ENCODE measurements at places on chromosomes 6 and 20.
A peak's percentile ranks its signal among the peaks of the same experiment; 100 is the strongest.

DNA sequence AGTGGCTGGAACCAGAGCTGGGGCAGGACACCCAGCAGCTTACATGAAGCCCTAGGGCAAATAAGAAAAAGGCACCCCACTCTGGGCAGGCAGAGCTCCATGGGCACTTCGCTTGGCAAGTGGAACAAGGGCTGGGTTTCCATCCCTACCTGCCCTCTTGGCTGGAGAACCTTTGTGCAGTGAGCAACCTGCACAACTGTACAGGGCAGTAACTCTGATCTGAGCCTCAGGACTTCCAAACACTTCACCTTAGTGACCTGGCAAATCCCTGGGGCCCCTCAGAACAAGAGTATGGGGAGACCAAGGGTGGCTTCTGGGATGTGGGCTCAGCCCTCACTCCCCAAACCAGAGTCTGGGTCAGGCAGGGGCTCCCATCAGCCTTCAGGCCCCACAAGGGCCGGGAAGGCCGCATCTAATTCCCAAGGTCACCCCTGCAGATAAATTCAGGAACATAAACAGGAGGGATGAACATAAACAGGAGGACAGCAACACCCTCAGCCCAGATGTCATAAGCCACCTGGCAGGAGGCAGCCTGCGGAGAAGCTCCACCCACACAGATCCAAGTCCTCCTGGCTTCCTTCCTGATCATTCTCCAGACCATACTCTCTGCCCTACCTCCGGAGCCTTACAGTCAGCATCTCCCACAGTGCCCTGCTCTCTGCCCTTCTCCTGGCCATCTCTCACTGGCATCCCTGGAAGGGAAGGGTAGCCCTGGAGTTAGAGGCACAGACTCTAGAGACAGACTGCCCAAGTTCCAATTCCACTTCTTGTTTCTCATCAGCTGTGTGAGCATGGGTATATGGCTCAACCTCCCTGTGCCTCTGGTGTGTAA lies 37.5 kb downstream of the HNF4A start:
- DNase-seq: no peak

DNA sequence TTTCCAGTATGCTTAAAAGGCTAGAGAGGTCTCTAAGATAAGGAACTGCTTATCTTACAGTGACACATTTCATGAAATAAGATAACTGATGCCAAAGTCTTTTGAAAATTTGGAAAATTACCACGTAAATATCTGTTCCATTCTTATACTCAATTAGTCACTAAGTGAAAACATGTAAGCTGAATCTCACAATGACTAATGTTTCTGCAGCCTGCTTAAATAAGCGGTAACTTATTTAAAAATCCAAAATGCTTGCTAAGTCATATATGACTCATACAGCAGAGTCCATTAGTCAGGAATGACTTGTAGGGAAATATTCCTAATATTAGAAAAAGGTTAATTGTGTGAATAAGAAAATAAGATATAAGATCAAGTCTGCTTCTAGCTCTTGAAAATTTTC lies 27.8 kb upstream of the LGSN start:
- DNase-seq: no peak

GRCh38 chr6:7726416-7727085 lies 652 bp downstream of the BMP6 start:
- DNase-seq: peak; percentile 0

GRCh38 chr6:12132351-12133222 lies 120.5 kb downstream of the HIVEP1 start:
- no peak for DNase-seq

- DNase-seq: peak; percentile 11
These were observed 18.3 kb upstream of the GPRC6A start for GRCh38 chr6:116847227-116847626.

- peak; percentile 91 for DNase-seq
These were observed at the start of gene GMEB2 for GRCh38 chr20:63626424-63627128. Gene GMEB2 (minus strand): TSS chr20:63627101. CDS start chr20:63619397, 7,704 bp downstream.

DNA sequence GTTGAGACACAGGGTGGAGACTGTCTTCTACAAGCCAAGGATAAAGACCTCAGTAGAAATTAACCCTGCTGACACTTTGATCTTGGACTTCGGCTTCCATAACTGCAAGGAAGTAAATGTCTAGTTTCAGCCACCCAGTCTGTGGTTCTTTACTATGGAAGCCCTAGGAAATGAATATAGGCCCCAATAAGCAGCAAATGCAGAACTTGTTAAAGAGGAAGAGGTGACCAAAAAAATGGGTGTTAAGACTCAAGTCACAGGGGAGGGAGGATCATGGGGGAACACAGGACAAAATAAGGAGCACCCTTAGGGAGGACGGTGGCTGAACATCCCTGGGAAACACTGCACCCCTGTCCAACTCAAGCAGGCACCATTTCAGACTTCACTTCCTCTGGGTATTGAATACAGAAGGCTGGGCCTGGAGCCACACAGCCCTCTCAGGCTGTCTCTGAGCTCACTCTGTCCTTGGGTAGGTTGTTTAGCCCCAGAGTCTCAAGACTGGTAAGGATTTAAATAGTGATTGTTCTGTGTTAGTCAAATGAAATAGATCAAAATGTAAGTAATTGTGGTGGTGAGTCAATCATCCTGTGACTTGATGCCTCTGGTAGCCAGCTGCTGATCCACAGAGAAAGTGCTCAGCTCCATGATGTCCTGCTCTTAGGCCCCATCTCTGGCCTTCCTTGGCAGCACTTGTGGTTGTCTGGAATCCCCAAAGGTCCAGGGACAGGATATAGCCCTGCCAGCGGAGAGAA lies 30.5 kb upstream of the SIRPD start:
- no peak for DNase-seq

DNA sequence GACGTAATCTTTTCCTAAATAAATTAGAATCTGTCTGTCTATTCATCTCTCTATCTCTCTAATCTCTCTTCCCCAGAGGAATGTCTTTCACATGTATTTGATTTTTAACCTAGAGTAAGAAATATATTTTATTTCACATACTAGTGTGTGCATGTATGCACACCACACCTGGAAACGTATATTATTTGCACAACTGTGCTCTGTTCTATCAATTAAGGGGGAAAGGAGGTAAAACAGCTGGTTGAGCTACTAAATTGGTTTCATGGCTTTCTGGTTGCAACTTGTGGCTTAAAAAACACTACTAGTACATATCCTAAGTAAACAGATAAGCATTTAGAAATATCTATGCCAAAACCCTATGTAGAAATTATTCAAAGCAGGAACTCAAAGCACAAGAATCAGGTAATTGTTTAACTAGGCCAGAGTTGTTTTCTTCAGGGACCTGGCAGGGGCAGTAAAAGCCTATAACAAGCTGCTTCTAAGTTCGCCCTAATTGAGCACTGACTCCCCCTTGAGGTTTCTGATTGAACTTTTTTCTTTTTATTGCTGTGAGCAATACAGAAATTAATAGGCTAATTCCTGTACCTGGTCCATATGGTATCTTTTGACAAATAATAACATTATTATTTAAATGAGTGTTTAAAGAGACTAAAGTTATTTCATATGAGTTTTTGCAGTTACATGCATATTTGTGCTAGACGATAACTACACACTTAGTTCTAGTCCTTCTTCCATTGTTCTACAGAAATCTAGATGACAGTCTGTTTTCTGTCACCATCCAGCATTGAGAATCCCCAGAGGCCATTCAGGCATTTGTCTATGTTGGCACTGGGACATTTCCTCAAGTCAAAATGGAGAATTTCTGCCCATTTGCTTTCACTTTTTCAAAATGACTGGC lies 88.6 kb downstream of the MCHR2 start:
- peak; percentile 68 for DNase-seq

- no peak for DNase-seq
These were observed 2.6 kb upstream of the BPIFB6 start for GRCh38 chr20:33028875-33029274.

GRCh38 chr6:24959319-24959718 lies 23.6 kb upstream of the RIPOR2 start:
- DNase-seq: no peak

GRCh38 chr6:39938773-39939654 lies 4.8 kb upstream of the MOCS1 start:
- no peak for DNase-seq
